ENCODE measurements at places on chromosomes 13 and 19.

DNA sequence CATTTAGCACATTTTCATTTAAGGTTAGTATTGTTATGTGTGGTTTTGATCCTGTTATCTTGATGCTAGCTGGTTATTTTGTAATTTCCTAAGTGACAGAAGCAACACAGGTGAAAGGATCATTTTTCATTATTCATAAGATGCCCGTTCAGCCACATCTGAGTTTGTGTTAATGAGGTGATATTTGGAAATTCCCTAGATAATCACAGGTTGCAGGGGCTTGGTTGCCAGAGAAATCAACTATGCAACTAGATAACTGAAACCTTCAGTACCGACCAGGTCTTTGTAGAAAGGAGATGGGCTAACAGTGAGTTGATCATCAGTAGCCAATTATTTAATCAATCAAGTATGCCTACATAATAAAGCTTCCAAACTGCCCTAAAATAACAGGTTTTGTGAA is 121.3 kb upstream of the UFM1 start:
- DNase-seq, result no peak

- DNase-seq, result no peak
These were observed 595.4 kb downstream of the DIAPH3 start for GRCh38 chr13:59568306-59568705.

DNA sequence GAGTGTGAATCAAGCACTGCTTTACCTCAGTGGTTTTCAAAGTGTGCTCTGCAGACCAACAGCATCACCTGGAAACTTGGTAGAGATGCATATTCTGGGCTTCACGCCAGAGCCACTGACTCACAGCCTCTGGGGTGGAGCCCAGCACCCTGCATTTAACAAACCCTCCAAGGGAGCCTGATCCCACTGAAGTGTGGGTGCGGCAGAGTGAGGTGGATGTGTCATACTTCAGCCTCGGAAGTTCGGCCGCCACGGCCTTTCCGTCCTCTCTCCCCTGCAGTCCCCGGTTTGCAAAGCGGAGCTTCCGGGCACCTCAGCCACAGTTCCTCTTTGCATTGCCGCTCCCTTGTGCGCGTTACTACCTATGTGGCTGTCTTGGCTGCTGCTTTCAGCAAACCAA is 33.3 kb upstream of the MICU2 start:
- DNase-seq, result no peak

- DNase-seq, result no peak
These were observed 224.8 kb downstream of the LMO7 start for GRCh38 chr13:75860935-75861334.

DNA sequence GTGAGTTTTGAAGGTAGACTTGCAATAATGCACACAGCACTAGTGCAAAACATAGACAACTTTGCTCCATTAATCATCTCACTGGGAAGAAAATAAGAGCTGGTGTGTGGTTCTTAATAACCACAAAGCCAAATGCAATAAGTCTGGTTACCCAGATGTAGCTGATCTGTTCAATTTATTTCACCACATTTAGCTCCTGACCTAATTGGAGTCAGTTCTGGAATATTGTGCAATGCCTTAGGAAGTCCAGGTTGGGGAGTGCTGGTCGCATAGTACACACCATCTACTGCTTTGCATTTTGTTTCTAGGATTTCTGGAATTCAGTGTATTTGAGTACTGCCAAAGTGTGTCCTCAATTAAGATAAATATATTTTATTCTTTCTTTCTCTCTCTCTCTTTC is 483.3 kb upstream of the SPRY2 start:
- DNase-seq, result no peak

GRCh38 chr13:93339550-93339949 is 112.9 kb downstream of the GPC6 start:
- no peak for DNase-seq

- DNase-seq, result no peak
These were observed 20.6 kb downstream of the CELF5 start for GRCh38 chr19:3245050-3245449.

DNA sequence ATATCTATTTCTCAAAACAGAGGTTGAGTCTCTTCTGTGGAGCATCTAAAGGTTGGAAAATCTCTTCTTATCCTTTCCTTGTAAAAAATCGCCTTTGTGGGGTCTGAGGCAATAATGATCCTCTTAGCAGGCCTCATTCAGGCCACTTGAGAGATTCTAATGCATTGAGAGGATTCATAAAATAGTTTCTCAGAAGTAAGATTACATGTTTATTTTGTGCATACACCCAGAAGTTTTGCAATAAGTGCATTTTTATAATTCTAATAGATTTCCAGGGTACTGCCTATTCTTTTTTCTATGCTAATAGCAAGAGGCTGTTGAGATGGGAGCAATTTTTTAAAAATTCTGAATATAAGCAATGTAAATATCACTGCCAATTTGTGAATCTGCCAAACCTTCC is 342.2 kb upstream of the KLF12 start:
- DNase-seq, result no peak

GRCh38 chr13:41054212-41054877 is 7.0 kb upstream of the WBP4 start:
- DNase-seq, result no peak
